ENCODE measurements at places on chromosomes 7 and 10.

DNA sequence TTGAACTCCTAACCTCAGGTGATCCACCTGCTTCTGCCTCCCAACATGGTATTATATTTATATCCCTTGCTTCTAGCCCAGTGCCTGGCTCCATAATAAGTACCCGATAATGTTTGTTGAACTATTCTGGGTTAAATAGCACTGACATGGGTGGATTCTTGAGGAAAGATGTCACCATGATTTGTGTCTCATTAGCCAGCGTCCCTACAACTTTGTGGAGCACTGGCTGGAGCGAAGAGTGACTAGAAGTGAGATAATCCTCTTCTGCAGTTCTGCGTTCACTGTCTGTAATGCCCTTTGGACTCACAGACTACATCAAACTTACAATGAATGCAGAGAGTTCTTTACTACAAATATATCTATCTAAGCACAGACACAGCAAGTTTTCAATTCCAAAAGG, 16.9 kb upstream of the AKR1E2 start:
- DNase-seq, result no peak

GRCh38 chr7:34530259-34530658, 127.8 kb upstream of the NPSR1 start:
- no peak for DNase-seq

DNA sequence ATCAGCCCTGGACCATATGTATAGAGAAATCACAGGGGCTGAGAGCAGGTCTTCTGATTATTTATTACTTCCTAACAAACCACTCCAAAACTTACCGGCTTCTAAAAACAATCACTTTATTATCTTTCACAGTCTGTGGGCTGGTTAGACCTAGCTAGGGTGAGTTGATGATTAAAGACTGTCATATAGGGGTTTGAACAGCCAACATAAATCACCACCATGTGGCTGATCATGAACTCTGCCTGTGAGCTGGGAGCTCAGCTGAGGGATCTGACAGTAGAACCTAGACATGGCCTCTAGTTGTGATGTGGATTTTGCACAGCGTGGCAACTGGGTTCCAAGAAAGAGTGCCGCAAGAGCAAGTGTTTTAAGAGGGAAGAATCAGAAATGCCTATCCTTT, 305.4 kb downstream of the CSTF2T start:
- DNase-seq, result no peak

GRCh38 chr7:44960011-44960580, 18.7 kb downstream of the MYO1G start:
- DNase-seq, result no peak

DNA sequence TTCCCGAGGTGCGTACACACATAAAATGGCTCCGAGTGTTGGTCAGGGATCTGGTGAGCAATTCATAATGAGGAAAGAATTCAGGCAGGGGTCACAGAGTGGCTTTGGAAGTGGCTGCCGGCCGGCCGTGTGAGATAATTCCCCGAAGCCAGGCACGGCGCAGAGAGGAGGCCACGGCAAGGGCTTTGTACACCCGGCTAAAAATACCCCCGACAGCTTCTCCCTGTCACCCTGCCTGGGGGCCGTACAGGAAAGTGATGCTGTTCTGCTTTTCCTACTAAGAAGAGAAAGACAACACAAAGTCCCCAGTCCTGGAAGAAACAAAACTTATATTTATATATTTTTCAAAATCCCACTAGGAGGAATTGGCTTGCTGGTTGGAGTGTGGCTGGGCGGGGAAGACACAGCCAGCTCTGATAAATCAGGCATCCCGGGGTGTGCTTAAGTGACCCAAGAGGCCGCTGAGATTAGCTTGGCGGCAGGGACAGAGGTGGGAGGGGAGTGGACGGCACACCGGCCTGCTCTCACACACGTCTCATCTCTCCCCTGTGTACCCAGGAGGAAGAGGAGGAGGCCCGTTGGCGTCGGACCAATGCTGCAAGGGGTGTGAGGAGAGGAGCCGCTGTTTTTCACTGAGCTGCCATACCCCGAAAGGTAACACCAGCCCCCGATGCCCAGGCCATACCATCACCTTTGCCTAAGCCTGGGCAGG, 70.5 kb downstream of the ZMIZ1 start:
- no peak for DNase-seq

- DNase-seq, result no peak
Measured at GRCh38 chr7:136845899-136846465, 22.5 kb upstream of the CHRM2 start.

DNA sequence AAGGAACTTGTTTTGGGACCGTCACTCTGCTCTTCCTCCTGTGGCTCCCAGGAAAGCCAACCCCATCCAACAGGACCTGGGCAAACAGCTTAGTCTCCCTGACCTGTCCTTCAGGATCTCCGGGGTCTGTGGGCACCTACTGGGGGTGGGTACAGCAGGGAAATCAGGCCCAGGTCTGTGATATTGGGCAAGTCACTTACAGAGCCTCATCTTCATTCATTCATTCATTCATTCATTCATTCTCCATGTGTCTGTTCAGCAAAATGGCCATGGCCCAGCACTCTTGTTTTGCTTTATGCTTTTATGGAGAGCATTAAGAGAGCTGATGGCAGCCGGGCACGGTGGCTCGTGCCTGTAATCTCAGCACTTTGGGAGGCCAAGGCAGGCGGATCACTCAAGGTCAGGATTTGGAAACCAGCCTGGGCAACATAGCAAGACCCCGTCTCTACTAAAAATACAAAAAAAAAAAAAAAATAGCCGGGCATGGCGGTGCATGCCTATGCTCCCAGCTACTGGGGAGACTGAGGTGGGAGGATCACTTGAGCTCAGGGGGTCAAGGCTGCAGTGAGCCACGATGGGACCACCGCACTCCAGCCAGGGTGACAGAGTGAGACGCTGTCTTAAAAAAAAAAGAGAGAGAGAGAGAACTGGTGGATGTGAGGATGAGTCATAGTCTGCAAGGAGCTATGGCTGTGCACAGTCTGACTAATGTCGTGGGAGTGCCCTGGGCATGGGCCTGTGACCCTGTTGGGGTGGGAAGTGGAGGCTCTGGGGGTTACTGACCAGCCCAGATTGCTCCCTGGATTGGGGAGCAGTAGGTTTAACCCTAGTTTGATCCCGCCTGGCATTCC, 54.3 kb downstream of the CLIP2 start:
- no peak for DNase-seq

GRCh38 chr10:58264780-58265179, 2.9 kb downstream of the IPMK start:
- DNase-seq, result no peak

DNA sequence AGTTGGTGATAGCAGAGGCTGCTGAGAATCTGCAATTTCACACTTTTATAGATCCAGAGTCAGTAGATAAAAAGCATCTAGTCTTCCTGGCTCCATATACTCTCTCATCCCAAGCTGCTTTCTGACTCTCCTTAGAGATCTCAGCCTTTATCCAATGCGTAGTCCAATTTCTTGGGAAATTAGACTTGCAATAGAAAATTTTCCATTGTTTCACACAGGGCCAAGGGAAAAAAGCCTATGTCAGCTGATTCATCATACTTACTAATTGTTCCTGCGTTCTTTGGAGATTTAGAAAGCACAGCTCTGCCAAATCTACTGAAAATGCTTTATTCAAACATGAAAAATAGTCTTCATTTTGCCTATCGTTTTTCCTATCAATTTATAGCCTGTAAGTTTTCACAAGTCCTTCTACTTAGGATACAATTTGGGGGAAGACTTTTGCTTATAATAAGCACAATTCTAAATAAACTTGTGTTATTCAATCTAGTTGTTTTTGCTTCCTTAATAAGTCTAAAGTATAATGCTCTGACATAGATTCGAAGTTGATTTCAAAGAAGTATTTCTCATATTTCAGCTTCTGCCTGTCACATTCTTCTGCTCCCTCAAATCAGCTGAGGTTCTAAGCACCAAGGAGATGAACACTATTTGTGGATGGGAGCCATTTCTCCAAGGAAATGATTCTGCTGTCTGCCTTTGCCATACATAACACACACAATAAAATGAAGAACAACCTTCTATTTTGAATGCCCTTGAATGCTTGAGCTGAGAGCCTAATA, 165.4 kb downstream of the ADAM12 start:
- DNase-seq, result no peak

- no peak for DNase-seq
Measured at GRCh38 chr7:155577509-155577905, 31.1 kb upstream of the CNPY1 start.

- no peak for DNase-seq
Measured at GRCh38 chr10:82660205-82660604, 785.2 kb downstream of the NRG3 start.

DNA sequence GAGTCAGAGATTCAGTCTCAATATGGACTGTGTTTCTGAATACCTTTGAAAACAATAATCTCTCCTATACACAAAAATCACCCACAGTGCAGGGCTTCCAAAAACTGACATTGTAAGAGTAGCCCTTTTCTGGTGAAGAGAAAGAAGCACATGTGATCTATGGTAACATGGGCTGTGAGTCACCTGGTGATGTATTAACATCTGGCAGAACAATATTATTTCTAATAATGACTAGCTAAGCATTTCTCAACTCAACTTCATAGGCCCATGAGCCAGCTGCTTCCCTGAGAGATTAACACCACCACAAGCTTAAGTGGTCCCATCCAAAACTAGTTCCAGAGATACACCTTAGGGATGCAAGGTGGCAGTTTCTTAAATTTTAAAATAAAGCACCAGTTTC, 331.0 kb upstream of the NRP1 start:
- DNase-seq, result no peak

- no peak for DNase-seq
Measured at GRCh38 chr7:3636131-3636860, 335.2 kb downstream of the SDK1 start.

DNA sequence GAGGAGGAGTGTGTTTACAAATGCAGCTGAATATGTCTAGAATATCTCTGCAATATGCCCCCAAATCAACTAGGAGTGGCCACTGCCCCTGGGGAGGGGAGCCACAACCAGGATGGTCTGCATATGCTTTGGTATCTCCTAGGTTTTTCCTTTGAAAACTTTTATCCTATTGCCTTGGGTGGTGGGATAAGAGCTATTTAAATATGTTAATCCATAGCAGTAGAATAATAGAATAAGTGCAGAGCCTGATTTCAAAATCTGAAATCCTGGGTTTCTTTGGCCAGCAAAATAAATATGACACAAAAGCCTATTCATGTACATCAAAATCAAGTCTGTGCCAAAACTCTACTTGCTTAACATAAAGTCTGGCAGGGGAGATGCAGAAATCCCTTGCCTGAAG, 79.6 kb upstream of the FGFR2 start:
- DNase-seq, result no peak

GRCh38 chr7:123367031-123367430, 167.3 kb upstream of the SLC13A1 start:
- DNase-seq, result no peak

GRCh38 chr7:148941598-148942275, 57.6 kb upstream of the EZH2 start:
- no peak for DNase-seq

- no peak for DNase-seq
Measured at GRCh38 chr7:2807845-2808772, 36.0 kb downstream of the GNA12 start.

- DNase-seq, result no peak
Measured at GRCh38 chr10:52836816-52837215, 64.2 kb upstream of the MBL2 start.

GRCh38 chr7:18445916-18446520, 49.5 kb upstream of the HDAC9 start:
- DNase-seq, result no peak

- DNase-seq, result no peak
Measured at GRCh38 chr10:17081431-17081830, 48.2 kb downstream of the CUBN start.

DNA sequence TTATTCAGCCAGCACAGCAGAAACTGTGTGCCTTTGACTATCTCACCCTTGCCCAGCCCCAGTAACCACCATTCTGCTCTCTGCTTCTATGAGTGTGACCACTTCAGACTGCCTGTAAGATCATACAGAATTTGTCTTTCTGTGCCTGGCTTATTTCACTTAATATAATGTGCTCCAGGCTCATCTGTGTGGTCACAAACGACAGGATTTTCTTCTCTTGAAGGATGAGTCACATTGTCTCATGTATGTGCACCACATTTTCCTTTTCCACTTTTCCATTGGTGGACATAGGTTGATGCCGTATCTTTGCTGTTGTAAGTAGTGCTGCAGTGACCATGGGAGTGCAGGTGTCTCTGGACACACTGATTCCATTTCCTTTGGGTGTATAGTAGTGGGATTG, 122.5 kb upstream of the LANCL2 start:
- DNase-seq, result no peak

DNA sequence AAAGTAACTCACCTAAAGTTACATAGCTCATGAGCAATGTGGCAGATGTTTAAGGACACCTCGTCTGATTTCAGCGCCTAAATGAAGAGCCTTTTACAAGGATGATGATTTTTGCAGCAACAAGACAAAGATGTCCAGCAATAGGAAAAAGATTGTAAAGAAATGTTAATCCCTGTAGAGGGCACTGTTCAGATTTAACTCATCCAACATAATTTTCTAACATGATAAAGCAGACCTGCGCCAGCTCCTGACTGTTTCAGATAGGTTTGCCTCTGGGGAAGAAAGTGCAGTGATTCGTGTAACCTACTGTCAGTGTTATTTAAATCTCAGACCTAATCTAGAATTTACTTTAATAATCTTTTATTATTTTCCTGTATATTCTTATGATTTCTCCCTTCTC, 595.2 kb downstream of the AUTS2 start:
- DNase-seq, result no peak

- DNase-seq, result no peak
Measured at GRCh38 chr7:40058026-40058425, 76.4 kb downstream of the MPLKIP start.

DNA sequence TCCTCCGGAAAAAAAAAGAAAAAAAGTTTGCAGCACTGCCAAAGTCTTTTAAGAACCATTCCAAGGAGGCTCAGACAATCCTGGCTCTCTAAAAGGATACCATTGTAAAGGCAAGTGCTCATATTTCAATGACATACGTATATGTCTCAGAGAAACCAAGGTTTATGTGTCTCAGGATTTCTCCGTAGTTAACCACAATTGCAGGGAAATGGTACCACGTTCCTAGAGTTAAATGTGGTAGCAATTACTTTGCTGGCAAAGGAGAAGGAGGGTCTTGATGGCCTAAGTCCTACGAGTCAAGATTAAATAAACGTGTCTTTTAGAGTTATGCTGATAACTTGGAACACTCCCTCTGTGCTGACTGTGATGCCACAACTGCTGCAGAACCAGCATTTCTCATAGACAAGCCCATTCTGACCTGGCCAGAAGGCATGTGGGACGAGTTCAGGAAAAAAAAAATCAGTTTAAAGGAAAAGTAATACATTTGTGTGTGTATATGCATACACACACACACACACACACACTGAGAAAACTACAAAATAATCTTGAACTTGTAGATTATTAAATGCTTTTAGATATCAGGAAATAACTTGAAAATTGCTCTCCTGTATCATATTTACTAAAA, 245.9 kb downstream of the FGFR2 start:
- no peak for DNase-seq
